ENCODE measurements at places on chromosomes 5 and 9. TPM values are rescaled to one million over a fixed set of nuclear protein-coding genes. Genes with fewer than 3 reads are reported as not detected.

Gene POU5F2
- 3.9 TPM for total RNA-seq

Gene SLC6A19
- not detected for total RNA-seq

Gene COL15A1
- total RNA-seq: 0.19 TPM

Gene CDC20B
- not detected for total RNA-seq

Gene GPX8
- not detected for total RNA-seq

Gene MPDZ
- total RNA-seq: 0.92 TPM

Gene PHYKPL
- total RNA-seq: 203 TPM

Gene OXCT1
- 26.2 TPM for total RNA-seq

Gene TMEM215
- not detected for total RNA-seq

Gene SOHLH1
- total RNA-seq: not detected

Gene GRXCR2
- total RNA-seq: not detected

Gene ADAMTS2
- not detected for total RNA-seq

Gene LCN15
- total RNA-seq: not detected

Gene CARTPT
- total RNA-seq: not detected

Gene ADGRV1
- total RNA-seq: not detected

Gene C5orf52
- not detected for total RNA-seq

Gene SPINK5
- total RNA-seq: not detected

Gene NR5A1
- total RNA-seq: not detected

Gene PCDHA9
- total RNA-seq: not detected

Gene HAVCR2
- total RNA-seq: 2.3 TPM

Gene TRMT10B
- 21.6 TPM for total RNA-seq

Gene TMC1
- not detected for total RNA-seq

Gene CTXN3
- total RNA-seq: not detected

Gene KCNV2
- total RNA-seq: not detected

Gene ERAP2
- total RNA-seq: 162 TPM

Gene PHF24
- total RNA-seq: not detected

Gene EIF4E1B
- not detected for total RNA-seq

Gene BHMT2
- total RNA-seq: not detected

Gene ADGRD2
- not detected for total RNA-seq

Gene DND1
- total RNA-seq: 5.5 TPM

Gene BAAT
- total RNA-seq: not detected

Gene FREM1
- not detected for total RNA-seq

Gene GAPVD1
- total RNA-seq: 71.2 TPM

Gene GLIPR2
- 31.6 TPM for total RNA-seq

Gene PAM
- total RNA-seq: 21.4 TPM

Gene CCL21
- 0.60 TPM for total RNA-seq

Gene FGF18
- total RNA-seq: 0.18 TPM

Gene IFNA17
- total RNA-seq: not detected

All from T-cell (primary cell).